GM23248 (cell line): ENCODE measurements at places on chromosomes 12 and 14.

- H3K27me3 ChIP-seq = no peaks in the 10 kb centered on the region
- H3K4me3 ChIP-seq = no peak overlapping the region
- H3K36me3 ChIP-seq = no peaks in the 10 kb centered on the region
Measured at GRCh38 chr14:68611599-68611998, 181.3 kb downstream of the ZFP36L1 start.

- no peaks in the 10 kb centered on the region for H3K36me3 ChIP-seq
- DNase-seq = peak; percentile 99
- no peak overlapping the region for H3K4me3 ChIP-seq
- no peaks in the 10 kb centered on the region for H3K27me3 ChIP-seq
- H3K27ac ChIP-seq = peak overlapping the region; percentile 89
Measured at GRCh38 chr12:75954041-75954440, 77.5 kb downstream of the PHLDA1 start.

- no peaks in the 10 kb centered on the region for H3K36me3 ChIP-seq
- no peak overlapping the region for H3K27ac ChIP-seq
- H3K27me3 ChIP-seq = no peaks in the 10 kb centered on the region
Measured at GRCh38 chr14:47822326-47822725, 146.9 kb upstream of the MDGA2 start.

- no peak for DNase-seq
- H3K4me1 ChIP-seq = no peaks in the 10 kb centered on the region
- H3K27ac ChIP-seq = no peak overlapping the region
- H3K4me3 ChIP-seq = no peak overlapping the region
Measured at GRCh38 chr12:91276509-91276908, 93.9 kb upstream of the DCN start.

- no peaks in the 10 kb centered on the region for H3K27me3 ChIP-seq
- no peak overlapping the region for H3K27ac ChIP-seq
- no peak overlapping the region for H3K4me3 ChIP-seq
- no peaks in the 10 kb centered on the region for H3K36me3 ChIP-seq
- DNase-seq = no peak
- no peaks in the 10 kb centered on the region for H3K4me1 ChIP-seq
Measured at GRCh38 chr14:73877790-73878189, 8.9 kb upstream of the ZNF410 start.

DNA sequence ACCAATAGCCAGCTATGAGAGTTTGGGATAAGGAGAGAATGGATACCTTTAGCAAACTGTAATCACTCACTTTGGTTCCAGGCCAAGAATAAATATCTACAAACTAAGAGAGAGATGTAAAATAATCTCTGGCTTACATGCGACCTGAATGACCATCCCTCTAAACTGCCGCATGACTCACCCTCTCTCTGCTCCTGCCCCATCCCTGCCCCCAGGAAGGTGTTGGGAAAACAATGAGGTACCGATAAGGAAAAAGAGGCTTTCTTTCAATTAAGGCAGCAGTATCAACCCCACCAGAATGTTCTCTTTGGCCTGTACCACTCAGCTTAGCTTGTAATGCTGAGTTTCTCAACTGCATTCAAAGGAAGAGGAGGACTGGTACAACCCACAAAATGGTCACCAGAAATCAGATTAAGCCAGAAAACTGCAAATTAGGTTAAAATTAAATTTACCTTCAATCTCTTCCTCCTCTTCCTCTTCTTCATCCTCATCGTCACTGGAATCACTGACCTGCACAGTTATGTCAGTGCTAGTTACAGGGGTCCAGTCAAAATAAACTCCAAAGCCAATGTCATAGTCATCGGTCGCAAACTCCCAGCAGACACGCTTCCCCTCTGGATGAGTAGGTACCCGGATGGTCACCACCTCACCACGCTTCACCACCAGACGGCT, 22.0 kb downstream of the GSTZ1 start:
- no peak for DNase-seq
- H3K27ac ChIP-seq = no peak overlapping the region
- H3K36me3 ChIP-seq = no peaks in the 10 kb centered on the region

DNA sequence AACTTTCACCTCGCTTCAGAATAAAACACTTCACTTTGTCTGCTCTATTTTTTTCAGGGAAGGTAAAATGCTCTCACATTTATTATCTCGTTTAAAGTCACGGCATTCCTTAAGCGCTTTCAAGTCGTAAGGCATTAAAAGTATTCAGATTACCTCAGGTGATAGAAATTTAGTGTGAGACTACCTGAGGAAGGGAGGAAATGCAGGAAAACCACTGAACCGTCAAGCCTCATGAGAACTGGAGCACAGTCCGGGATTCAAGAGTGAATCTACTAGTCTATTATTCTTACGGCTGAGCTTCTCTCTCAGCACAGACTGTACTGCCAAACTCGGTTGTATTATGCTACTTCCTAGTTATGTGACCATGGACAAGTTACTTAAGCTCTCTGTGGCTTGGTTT, 8.3 kb upstream of the PPFIBP1 start:
- H3K27me3 ChIP-seq = no peaks in the 10 kb centered on the region
- peaks cover 12% of the 10 kb centered on the region for H3K4me1 ChIP-seq
- H3K36me3 ChIP-seq = no peaks in the 10 kb centered on the region
- no peak overlapping the region for H3K4me3 ChIP-seq
- no peak overlapping the region for H3K27ac ChIP-seq
- DNase-seq = no peak

- H3K4me3 ChIP-seq = no peak overlapping the region
- no peaks in the 10 kb centered on the region for H3K27me3 ChIP-seq
- no peak overlapping the region for H3K27ac ChIP-seq
- H3K4me1 ChIP-seq = peaks cover 9% of the 10 kb centered on the region; the same call in 1 of the 2 replicates
- DNase-seq = no peak
Measured at GRCh38 chr12:94055528-94055927, 92.8 kb upstream of the PLXNC1 start.

GRCh38 chr14:71206766-71207371, 299.6 kb downstream of the PCNX1 start:
- no peak overlapping the region for H3K4me3 ChIP-seq
- peak overlapping the region; percentile 66 for H3K27ac ChIP-seq
- H3K4me1 ChIP-seq = peaks cover 9% of the 10 kb centered on the region
- H3K27me3 ChIP-seq = no peaks in the 10 kb centered on the region

DNA sequence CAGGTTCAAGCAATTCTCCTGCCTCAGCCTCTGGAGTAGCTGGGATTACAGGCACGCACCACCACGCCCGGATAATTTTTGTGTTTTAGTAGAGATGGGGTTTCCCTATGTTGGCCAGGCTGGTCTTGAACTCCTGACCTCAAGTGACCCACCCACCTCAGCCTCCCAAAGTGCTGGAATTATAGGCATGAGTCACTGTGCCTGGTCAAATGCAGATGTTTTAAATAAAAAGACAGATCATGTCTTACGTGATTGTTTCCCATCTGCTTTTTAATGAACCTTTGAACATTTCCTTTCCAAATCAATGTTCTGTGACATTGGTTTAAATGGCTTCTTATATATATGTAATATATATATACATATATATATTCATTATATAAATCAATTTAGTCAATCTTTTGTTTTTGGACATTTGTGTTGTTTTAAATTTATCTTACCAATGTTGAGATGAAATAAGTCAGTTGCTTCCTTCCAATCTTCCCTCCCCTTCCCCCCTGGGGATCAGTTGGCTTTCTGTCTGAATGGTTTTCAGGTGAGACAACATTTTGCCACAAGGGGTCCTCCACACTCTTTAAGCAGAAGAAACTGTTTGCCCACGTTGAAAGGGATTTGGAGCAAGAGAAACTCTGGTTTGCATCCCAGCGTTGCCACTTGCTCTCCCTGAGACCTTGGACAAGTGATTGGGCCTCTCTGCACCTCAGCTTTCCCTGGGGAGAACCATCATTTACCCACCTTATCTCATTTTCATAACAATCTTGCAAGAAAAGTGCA, 47.6 kb upstream of the RBM19 start:
- peaks cover 9% of the 10 kb centered on the region for H3K27me3 ChIP-seq
- no peaks in the 10 kb centered on the region for H3K36me3 ChIP-seq

- peaks cover under 1% of the 10 kb centered on the region for H3K4me1 ChIP-seq
- 0 out of 2 replicates have a peak, but pooled peaks cover 5% of the 10 kb centered on the region for H3K36me3 ChIP-seq
- H3K27me3 ChIP-seq = no peaks in the 10 kb centered on the region
- H3K27ac ChIP-seq = no peak overlapping the region
- H3K4me3 ChIP-seq = no peak overlapping the region
Measured at GRCh38 chr14:99905121-99905520, 111.9 kb downstream of the EML1 start.

- no peaks in the 10 kb centered on the region; the same call in 1 of the 2 replicates for H3K27me3 ChIP-seq
- H3K4me3 ChIP-seq = no peak overlapping the region
- peaks cover 15% of the 10 kb centered on the region for H3K4me1 ChIP-seq
- DNase-seq = peak; percentile 69
Measured at GRCh38 chr14:54366736-54367735, 29.8 kb upstream of the CDKN3 start.

GRCh38 chr12:90473831-90474230, 481.1 kb downstream of the CCER1 start:
- H3K27me3 ChIP-seq = no peaks in the 10 kb centered on the region
- no peak overlapping the region for H3K27ac ChIP-seq
- no peak for DNase-seq
- no peak overlapping the region for H3K4me3 ChIP-seq
- H3K4me1 ChIP-seq = no peaks in the 10 kb centered on the region

- peak; percentile 44 for DNase-seq
- peaks cover 14% of the 10 kb centered on the region for H3K4me1 ChIP-seq
- no peak overlapping the region for H3K27ac ChIP-seq
- no peak overlapping the region for H3K4me3 ChIP-seq
- H3K27me3 ChIP-seq = peaks cover 7% of the 10 kb centered on the region
- H3K36me3 ChIP-seq = no peaks in the 10 kb centered on the region
Measured at GRCh38 chr14:72515779-72516770, 377.8 kb downstream of the DPF3 start.

- H3K4me1 ChIP-seq = peaks cover 18% of the 10 kb centered on the region
- H3K4me3 ChIP-seq = no peak overlapping the region
- H3K27me3 ChIP-seq = no peaks in the 10 kb centered on the region
- no peaks in the 10 kb centered on the region for H3K36me3 ChIP-seq
Measured at GRCh38 chr14:59159169-59159568, 29.3 kb upstream of the DAAM1 start.

- H3K27me3 ChIP-seq = peaks cover 14% of the 10 kb centered on the region
- H3K4me3 ChIP-seq = no peak overlapping the region
Measured at GRCh38 chr14:94145902-94146527, 16.6 kb upstream of the IFI27L2 start.

DNA sequence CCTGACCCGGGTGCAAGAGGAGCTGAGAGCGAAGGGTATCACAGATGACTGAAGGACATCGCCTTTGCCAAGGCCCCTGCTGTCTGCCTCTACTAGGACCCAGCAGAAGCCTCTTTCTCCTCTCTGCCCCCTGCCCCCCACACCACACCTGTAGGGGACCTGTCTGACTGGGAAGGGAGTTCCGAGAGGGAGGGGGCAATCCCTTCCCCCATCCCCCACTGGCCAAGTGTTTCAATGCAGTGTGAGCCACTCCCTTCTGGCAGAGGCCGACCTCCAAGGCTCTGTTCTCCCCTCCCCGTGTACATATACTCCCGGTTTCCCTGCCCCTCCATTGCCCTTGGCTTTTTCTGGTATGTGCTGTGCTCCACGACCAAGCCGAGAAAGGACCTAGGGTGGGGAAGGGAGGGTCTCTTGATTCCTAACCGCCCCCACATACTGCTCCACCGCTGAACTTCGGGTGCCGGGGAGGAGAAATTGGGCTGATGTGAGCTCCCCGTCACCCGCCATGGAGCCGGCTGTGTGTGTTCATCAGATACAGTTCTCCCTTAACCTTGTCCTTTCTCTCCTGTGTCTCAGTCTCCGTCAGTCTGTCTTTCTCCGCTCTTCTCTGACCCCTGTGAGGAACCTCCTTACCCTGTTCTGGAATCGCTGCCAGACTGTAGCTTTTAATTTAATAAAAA, 2.0 kb upstream of the ARHGEF25 start:
- peaks cover 17% of the 10 kb centered on the region; the same call in 1 of the 2 replicates for H3K4me1 ChIP-seq
- no peak overlapping the region for H3K27ac ChIP-seq
- H3K36me3 ChIP-seq = no peaks in the 10 kb centered on the region
- no peaks in the 10 kb centered on the region for H3K27me3 ChIP-seq
- no peak overlapping the region for H3K4me3 ChIP-seq
- DNase-seq = no peak

DNA sequence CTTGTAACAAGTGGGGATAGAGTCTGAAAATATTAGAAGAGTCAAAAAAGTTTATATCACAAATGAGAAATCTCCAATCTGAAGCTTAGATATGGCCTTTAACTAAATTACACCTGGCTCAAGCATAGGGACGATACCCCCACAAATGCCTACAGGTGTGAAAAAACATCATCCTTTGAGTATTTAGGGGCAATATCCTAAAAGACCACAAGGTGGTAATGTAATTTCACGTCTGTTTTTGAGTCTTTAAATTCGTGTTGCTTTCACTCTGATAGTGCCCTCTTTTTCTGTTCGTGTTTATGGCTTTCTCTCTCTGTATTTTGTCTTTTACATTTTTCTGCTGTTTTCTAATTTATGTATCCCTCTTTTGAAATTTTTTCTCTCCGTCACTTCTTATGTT, 84.3 kb downstream of the ETNK1 start:
- no peak overlapping the region for H3K27ac ChIP-seq
- no peak overlapping the region for H3K4me3 ChIP-seq
- H3K27me3 ChIP-seq = 0 out of 2 replicates have a peak, but pooled peaks cover 5% of the 10 kb centered on the region

GRCh38 chr14:52360831-52361230, 46.7 kb downstream of the PTGER2 start:
- no peaks in the 10 kb centered on the region for H3K36me3 ChIP-seq
- no peak for DNase-seq
- no peak overlapping the region for H3K4me3 ChIP-seq

DNA sequence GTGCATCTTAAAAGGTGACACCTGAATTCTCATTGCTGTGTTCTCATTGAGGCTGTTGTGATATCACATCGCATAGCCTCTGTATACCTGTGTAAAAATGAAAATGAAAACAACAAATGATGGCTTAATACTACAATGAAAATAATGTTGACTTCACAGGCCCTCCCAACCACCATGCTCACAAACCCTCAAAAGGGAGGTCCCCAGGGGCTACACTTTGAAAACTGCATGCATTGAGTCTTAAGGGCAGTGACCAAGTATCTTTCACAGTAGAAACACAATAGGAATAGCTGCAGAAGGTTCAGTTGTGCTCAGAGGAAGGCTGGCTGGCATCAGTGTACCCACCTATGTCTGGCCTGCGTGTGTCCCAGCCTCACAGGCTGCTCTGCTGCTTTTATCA, 27.6 kb upstream of the KCNK13 start:
- peaks cover 33% of the 10 kb centered on the region; the same call in 1 of the 2 replicates for H3K36me3 ChIP-seq
- H3K27me3 ChIP-seq = no peaks in the 10 kb centered on the region
- DNase-seq = no peak
- H3K4me1 ChIP-seq = no peaks in the 10 kb centered on the region

- DNase-seq = no peak
- no peak overlapping the region for H3K27ac ChIP-seq
- H3K27me3 ChIP-seq = peaks cover 12% of the 10 kb centered on the region
- no peaks in the 10 kb centered on the region for H3K4me1 ChIP-seq
Measured at GRCh38 chr14:99716091-99716849, 32.2 kb downstream of the CYP46A1 start.

GRCh38 chr12:131950182-131950913, 606 bp downstream of the EP400 start:
- H3K4me1 ChIP-seq = peaks cover 9% of the 10 kb centered on the region; the same call in 1 of the 2 replicates
- H3K27me3 ChIP-seq = no peaks in the 10 kb centered on the region
- peak overlapping the region; percentile 42 for H3K27ac ChIP-seq
- peak overlapping the region; percentile 89 for H3K4me3 ChIP-seq
- no peaks in the 10 kb centered on the region for H3K36me3 ChIP-seq
- peak; percentile 61 for DNase-seq

- peak overlapping the region; percentile 53 for H3K27ac ChIP-seq
- peak; percentile 80 for DNase-seq
- H3K4me1 ChIP-seq = peaks cover 53% of the 10 kb centered on the region
Measured at GRCh38 chr12:78185109-78185508, 354.4 kb downstream of the NAV3 start.
